ENCODE measurements at places on chromosomes 11 and 22.

DNA sequence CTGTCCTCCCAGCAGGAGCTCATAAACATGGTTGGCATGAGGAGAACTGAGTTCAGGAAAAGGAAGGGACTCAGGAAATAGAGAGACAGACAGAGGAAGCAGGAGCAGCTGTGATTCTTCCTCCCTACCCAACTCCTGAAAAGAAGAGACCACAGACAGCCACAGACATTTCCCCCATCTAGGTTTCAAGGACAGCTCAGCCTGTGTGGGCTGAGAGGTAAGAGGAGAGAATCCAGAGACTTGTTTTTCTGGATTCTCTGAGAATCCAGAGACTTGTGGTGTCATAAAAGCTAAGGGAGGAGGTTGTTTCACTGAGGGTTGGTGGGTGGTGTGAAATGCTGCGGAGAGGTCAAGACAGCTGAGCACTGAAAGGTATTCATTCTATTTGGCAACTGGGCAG is 19.0 kb upstream of the STK33 start:
- DNase-seq, result no peak

DNA sequence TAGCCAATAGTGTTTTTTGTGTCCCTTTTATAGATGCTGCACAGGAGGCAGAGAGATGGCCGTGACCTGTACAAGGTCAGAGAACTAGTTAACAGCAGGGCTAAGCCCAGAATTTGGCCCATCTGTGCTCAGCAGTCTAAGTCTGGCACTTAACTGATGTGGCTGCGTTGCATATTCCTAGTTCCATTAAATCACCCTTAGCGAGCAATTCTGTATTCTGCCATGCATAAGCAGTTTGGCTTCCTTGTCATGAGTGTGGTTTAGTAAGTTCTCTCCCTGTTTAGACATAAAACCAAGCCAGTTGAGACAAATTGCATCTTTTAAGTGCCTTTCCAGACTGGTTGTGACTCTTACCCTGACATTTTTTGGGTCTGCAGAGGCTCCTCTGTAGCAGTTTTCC is 230.6 kb upstream of the TENM4 start:
- DNase-seq, result no peak

GRCh38 chr11:82818409-82819043 is 81.7 kb downstream of the PRCP start:
- no peak for DNase-seq

DNA sequence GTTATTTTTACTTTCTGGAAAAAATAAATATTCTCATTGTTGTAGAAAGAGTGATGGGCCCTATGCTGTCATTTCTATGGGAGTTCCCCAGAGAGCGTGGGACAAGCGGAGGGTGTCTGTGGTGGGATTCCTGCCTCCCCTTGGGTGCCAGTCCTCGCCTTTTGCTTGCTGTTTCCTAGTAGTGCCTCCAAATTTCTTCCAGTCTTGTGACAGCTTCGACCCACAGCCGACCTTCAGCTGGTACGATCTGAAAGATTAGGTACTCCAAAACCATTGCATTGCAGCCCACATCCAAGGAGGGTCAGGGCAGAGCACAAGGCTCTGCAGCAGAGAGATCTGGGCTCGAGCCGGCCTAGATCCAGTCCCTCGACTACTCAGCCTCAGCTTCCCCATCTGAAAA is 58.9 kb upstream of the EMID1 start:
- no peak for DNase-seq

DNA sequence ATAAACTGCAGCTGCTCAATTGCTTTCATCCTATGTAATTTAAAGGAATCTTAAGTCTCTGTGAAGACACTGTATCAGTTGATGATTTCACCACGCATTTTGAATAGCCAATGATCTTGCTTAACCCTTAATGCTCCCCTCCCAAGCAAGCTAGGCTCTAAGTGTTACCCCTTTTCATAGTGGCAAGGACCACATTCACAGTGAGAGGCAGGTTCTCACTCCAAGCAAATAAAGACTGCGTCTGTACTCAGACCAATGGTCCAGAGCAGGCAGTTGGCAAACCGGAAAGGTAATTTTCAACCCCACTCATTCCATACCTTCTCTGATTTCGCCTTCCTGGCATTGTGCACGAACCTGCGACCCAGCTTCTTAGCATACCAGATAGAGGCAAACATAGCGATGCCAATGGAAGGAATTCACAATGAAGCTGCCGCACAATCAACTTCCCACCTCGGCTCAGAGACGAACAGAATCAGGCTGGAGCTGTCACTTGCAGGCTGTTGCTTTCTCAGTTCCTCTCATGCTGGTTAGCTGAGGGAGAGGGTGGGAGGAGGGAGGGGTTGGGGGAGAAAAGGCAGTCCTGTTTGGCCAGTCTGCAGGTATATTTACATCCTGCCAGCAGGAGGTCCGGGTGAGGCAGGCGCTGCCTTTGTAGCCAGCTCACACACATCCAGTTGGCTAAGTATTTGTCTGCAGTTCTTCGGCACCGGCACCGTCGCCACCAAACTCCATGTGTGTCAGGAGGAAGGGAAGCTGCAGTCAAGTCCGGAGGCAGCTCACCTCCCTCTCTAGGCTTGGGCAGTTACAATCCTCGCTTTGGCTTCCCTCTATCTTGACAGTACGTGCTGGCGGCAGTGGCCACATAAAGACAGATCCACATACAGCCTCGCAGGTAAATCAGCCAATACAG is 1151.2 kb upstream of the CCDC90B start:
- DNase-seq, result no peak

- no peak for DNase-seq
Measured at GRCh38 chr22:36778020-36778419, 2.1 kb upstream of the IFT27 start.

DNA sequence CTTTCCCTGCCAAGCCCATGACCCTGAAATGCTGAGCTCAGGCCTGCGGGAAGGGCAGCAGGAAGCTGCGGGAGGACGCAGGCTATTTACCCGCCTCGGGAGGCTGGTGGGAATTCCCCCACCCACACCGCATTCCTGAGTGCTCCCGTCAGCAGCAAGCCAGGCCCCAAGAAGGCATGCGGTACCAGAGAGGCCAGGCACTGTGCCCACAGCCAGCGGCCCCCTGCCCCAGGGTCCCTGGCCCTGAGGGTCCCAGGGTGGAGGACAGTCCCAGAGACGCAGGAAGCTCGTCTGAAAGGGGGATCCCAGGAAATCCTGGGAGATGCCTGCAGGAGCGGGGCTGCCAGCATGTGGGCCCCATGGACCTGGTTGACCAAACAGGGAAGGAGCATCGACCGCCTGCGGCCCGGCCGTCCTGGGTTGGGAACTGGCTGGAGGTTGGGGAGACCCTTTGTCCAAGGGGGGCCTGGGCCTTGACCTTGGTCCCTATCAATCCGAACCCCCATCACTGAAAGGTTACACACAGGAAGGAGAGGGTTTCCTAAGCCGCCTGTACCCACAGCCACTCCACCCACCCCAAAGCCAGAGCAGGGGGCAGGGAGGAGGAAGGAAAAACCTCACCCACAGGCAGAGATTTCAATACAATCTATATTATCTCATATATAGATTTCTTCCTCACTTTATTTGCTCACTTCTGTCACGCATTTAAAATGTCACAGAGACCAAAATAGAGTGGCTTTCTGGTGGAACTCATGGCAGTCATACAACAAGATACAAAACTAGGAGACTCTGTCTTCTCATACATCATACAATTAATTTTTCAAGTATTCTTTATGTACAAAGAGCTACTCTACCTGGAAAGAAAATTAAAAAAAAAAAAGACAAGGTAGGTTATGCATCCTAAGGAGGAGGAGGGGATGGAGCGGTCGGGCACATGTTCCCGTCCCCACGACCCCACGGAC is 17.1 kb downstream of the MAFF start:
- DNase-seq, result peak; percentile 79

DNA sequence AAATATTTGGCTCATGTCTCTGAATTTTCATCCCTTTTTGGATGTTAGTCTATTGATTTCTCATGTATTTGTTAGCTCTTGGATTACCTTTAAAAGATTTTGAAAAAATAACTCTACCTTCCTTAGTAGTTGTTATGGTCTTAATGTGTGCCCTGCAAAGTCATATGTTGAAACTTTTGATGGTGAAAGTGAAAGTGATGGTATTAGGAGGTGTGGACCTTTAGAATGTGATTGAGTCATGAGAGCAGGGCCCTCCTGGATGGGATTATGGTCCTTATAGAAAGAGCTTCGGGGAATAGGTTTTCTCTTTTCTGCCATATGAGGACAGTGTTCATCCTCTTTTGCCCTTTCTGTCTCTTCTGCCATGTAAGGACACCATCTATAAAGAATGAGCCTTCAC is 33.6 kb upstream of the MPPED2 start:
- no peak for DNase-seq

DNA sequence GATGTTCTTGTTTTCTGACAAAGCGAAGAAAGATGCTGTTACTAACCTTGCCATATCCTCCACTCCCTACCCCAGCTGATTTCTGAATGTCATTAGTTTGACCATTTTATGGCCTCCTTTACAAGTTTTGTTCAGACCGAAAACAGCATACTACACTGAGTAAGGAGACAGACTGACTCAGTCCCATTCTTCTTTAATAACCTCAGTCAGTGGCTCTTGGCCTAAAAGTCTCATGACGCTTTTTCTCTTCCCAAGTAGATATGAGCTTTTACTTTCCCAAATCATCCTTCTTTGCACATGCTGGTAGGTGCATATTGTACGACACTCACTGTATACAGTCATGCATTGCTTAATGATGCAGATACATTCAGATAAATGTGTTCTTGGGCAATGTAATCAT is 8.0 kb upstream of the FIBIN start:
- no peak for DNase-seq

GRCh38 chr22:43128116-43128515 is 15.1 kb downstream of the MCAT start:
- DNase-seq, result no peak

DNA sequence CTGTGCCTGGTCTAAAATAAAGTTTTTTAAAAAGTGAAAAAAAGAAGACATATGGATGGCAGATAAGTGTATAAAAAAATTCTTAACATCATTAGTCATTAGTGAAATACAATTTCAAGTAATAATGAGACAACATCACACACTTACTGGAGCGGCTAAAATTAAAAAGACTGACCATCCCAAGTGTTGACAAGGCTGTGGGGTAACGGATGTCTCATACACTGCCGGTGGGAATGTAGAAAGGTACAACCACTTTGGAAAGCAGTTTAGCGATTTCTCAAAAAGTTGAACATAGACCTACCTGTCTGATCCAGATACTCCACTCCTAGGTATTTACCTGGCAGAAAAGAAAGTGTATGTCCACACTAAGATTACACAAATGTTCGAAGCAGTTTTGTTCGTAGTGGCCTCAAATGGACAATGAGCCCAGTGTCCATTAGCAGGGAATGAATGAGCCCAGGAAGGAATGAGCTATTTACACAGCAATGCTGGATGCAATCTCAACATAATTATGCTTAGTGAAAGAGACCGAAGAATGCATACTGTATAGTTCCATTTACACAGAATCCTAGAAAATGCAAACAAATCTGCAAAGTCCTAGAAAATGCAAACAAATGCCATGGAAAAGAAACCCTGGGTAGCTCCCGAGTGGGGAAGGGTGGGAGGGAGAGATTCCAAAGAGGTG is 6.7 kb upstream of the MUC2 start:
- no peak for DNase-seq

DNA sequence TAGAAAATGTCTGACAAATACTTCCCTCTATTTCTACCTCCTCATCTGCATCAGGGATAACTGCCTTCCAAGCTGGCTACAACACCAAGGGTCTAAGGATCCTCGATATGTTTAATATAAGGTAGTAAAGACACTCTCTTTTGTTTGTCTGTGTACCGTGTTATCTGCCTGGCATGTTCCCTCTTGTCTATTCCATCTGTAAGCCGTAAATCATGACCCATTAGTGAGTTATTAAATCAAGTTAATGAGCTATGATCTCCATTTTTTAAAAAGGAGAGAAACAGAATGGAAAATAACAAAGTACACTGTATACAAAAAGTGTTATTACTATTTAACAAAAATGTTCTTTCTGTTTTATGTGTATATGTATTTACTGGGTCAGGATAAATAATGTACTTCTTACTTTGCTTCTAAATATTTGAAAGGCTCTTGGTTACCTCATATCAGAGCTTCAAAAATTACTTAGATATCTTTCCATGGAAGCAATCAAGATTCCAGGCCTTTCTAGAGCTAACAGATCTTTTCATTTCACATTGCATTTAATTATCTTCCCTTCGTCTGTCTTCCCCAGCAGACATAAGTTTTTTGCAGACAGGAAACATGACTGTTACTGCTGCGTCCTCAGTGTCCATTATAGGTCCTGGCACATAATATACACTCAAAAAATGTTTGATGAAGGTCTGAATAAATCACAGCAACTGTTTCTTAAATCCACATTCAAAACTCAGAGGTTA is 342.6 kb upstream of the CCDC90B start:
- no peak for DNase-seq

DNA sequence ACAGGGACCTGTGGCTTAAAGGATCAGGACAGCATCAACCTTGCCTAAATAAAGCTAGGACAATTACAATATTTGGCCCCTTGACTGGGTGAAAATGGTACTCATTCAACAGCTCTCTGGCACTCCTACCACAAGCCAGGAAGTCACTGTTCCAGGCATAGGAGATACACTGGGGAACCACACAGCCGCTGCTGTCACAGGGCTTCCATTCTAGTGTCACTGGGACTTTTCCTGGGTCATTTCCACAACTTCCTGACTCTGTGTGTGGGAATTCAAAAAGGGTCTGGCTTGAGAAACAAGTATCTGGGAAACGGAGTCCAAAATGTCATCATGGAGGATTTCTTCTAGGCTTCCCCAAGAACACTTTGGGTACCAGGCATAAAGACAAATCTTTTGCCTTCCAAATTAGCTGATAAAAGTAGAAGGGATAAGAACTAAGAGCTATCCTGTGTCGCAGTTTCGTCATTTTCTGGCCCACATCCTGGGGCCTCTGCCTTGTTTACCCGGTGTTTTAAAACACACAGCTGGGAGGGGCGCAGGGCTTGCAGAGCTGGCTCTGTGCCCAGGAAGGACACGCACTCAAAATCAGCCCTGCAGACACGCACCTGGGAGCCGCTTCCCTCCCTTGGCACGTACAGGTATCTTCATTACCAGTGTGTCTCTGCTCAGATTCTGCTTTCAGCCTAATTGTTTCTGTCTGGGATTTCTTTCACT is 38.0 kb downstream of the TMEM45B start:
- DNase-seq, result no peak

- DNase-seq, result peak; percentile 65
Measured at GRCh38 chr11:128157423-128158298, 429.7 kb downstream of the ETS1 start.

GRCh38 chr11:23875176-23875850 is 621.5 kb upstream of the LUZP2 start:
- peak; percentile 70 for DNase-seq

GRCh38 chr11:86592047-86592591 is 80.3 kb downstream of the ME3 start:
- DNase-seq, result no peak

GRCh38 chr11:65366340-65366773 is 11.8 kb downstream of the TIGD3 start:
- DNase-seq, result peak; percentile 57

DNA sequence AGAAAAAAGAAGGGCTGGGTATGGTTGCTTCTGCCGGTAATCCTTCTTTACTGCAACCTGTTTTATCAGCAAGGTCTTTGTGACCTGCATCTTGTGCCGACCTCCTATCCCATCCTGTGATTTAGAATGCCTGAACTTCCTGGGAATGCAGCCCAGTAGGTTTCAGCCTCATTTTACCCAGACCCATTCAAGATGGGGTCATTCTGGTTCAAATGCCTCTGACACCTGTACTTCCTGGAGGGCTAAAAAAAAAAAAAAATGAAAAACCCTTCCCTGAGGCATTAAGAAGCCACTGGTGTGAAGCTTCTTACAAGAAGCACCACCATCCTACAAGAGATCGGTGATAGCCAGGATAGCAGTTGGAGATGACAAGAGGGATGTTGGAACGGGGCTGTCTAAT is 54.6 kb upstream of the TREH start:
- no peak for DNase-seq
